ENCODE measurements at places on chromosomes 16 and 17.

GRCh38 chr17:1454541-1454940 is 1.5 kb downstream of the CRK start:
- DNase-seq = no peak

DNA sequence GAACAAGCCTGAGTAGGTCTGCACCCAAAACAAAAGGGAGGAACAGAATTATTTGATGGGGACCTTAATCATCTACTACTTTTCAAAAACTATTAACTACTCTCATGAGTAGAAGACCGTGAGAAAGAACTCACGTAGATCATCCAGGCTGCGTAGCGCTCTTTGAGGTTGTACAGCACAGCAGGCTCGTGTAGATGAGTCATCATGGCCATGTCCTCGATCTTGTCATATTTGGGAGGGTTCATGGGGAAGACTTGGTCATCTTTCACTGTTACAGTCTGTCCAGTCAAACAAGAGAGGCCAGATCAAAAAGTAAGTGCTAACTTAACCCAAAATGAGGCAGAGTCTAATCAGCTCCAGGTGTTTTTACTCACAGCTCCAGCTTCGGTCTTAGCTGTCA is 2.3 kb downstream of the MYH1 start:
- DNase-seq = no peak

- no peak for DNase-seq
Measured at GRCh38 chr17:42421507-42422338, 1.3 kb downstream of the CAVIN1 start.

DNA sequence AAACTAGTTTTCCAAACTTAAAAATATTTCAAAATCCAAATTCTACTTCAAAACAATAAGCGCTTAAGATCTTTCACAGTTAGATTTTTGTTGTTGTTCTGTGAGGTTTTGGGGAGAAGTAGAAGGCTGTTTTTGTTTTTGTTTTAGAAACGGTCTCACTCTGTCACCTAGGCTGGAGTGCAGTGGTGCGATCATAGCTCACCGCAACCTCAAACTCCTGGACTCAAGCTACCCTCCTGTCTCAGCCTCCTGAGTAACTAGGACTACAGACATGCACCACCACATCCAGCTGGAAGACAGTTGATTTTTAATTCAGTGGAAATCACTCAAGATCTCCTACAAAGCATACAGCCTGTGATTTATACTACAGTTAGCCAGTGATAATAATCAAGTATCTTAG is 2.7 kb downstream of the SHCBP1 start:
- DNase-seq = no peak

GRCh38 chr16:8907096-8907495 is 24.9 kb downstream of the LITAFD start:
- DNase-seq = no peak

- no peak for DNase-seq
Measured at GRCh38 chr16:66325717-66326376, 40.6 kb upstream of the CDH5 start.

All from activated CD4-positive, alpha-beta T cell treated with anti-CD3 and anti-CD28 coated beads, Interleukin-2, Interleukin-6, amounts not matched to agents 100 ng/mL and 50 ng/mL, durations not matched to agents 16 hours and 8 hours (primary cell).